ENCODE measurements at places on chromosomes 11 and 22.

GRCh38 chr11:46373787-46374740 is 7.4 kb upstream of the MDK start:
- H3K27me3 ChIP-seq, result no peaks in the 10 kb centered on the region
- H3K36me3 ChIP-seq, result peaks cover 82% of the 10 kb centered on the region
- peaks cover 12% of the 10 kb centered on the region for H3K4me1 ChIP-seq
- no peak overlapping the region for H3K27ac ChIP-seq

GRCh38 chr11:15969701-15970329 is 386.5 kb downstream of the SOX6 start:
- H3K27me3 ChIP-seq, result no peaks in the 10 kb centered on the region
- H3K4me3 ChIP-seq, result no peak overlapping the region
- H3K27ac ChIP-seq, result no peak overlapping the region
- peaks cover 6% of the 10 kb centered on the region for H3K4me1 ChIP-seq
- no peaks in the 10 kb centered on the region for H3K36me3 ChIP-seq
- no peak for DNase-seq

DNA sequence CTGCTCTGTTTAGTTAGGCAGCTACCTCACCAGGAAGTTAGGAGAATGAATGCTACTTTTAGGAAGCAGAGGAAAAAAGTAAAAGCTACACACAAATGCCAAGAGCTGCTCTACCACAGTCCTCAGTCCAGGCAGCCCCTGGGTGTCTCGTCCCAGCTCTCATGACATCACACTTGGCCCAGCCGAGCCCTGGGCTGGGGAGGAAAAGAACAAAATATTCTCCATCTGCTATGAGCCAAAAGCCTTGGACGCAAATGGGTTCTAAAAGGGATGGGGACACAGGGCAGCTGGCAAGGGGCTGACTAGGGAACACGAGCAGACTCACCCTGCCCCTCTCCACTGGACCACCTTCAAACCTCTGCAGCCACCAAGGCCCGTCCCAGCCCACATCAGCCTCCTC is 26.1 kb downstream of the TMEM184B start:
- H3K4me1 ChIP-seq, result no peaks in the 10 kb centered on the region
- no peak for DNase-seq
- no peak overlapping the region for H3K4me3 ChIP-seq
- no peak overlapping the region for H3K27ac ChIP-seq

- H3K4me1 ChIP-seq, result peaks cover 6% of the 10 kb centered on the region
- H3K27me3 ChIP-seq, result no peaks in the 10 kb centered on the region
- H3K27ac ChIP-seq, result no peak overlapping the region
- no peak for DNase-seq
Observed at GRCh38 chr11:65882120-65883057, 2.8 kb downstream of the CTSW start.

DNA sequence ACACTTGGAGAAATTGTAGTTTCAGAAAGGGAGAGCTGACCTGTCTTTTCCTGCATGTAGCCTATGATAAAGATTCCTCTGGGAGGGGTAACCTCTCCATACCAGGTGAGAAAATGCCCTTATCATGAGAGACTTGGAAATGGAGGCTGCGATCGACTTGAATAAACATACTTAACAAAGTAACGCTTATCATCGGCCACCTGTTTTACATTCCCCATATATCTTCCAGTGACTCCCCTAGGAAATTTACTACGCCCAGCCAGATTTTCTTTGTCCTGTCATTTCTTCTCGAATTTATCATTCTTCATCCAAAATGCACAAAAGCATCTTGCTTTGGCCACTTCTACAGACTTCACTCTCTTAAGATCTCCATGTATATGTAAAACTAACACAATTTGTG is 143.5 kb downstream of the CCDC81 start:
- H3K27ac ChIP-seq, result peak overlapping the region; percentile 77
- H3K4me1 ChIP-seq, result peaks cover 26% of the 10 kb centered on the region
- no peaks in the 10 kb centered on the region for H3K27me3 ChIP-seq
- peak; percentile 56 for DNase-seq
